Pulmonary artery endothelial cell (primary cell): ENCODE measurements at places on chromosomes 2 and 18.

DNA sequence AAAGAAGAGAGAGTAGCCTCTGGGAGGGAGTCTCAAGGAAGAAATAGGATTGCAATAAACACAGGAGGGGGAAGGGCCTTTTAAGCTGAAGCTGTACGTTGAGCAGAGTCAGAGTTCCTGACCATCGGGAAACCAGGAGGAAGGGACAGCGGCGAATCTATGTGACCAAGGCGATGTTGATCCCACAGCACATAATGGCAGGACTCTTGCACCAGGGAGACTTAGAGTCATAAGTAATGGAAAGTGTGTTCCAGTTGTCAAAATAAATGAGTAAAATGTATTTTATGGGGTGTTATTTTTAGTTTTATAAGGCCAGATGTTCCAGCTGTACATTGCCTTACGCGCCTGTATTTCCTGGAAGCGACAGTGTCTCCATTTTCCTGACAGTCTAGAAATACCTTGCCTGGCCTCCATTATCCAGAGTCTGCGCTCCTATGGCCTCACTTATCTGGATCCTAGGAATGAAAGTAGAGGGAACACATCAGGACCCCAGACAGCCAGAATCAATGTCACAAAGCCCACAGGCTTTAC is 152.8 kb upstream of the COPS8 start:
- DNase-seq, result no peak

DNA sequence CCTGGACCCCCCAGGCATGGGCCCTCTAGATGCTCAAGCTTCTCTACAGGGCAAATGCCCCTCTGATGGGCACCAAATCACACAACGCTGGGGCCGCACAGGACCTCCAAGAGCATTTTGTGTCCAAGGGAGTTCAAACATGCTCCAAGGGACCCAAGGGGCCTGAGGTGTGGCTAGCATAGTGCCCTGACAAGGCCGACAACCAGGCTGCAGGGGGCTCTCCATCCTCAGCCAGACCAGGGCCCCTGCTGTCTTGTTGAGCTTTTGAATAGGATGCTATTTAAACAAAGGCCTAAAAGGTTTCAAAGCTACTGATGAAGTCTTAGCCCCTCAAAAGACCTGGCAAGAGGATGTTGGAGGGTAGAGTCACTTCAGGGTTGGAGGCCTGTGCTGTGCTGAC is 33.1 kb downstream of the EN1 start:
- DNase-seq, result no peak

DNA sequence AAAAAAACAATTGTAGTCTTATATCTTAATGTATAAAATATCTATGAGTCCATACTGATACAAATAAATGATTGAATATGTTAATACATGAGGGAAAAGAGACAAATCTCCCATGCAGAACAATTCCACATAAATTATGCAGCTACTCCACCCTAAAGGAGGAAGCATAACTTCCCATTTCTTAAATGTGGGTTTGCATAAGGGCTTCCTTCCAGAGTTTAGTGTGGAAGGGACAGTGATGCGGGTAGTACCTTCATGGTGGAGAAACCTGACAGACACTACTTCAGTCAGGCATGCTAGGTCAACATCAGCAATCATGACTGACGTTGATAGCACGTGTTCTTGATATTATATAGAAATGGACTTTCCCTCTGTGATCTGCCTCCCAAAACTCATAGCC is 146.9 kb upstream of the STON1 start:
- no peak for DNase-seq

DNA sequence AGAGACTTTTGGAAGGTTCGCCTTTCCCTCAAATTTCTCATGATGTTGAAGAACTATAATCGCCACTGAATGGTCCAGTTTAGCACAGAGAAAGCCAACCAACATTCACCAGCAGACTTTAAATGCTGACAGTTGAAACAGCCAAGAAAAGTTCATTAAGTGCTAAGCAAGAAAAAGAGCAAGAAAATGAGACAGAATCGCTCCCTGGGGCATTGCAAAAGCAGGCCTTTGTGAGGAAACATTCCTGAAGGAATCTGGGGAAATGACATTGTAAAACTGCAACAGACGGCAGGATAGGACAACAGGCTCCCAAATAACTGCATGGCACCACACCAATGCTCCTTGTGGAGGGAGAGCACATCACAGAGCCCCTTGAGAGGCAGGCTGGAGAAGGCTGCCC is 269.3 kb upstream of the ID2 start:
- no peak for DNase-seq

GRCh38 chr2:103009871-103010270 is 248.0 kb downstream of the TMEM182 start:
- no peak for DNase-seq

DNA sequence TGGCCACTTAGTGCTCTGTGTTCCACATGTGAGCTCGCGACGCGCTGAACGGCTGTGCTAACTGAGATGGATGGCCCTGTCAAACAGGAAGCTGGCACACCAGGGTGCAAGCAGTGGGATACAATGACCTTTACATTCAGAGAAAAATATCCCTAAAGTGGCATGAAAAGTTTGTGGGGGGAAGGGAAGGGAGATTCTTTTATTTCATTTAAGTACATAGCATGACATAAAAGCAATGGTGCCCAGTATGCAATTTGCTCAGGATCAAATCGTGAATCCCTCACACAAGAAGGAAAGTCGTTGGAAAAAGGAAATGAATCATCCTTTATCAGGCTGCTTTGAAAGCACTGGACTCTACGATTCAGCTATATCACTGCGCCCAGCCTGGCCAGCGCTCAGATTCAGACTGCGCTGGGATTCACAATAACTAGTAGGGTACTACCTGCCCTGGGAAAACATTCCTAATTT is 26.0 kb downstream of the SATB2 start:
- DNase-seq, result peak; percentile 37

- no peak for DNase-seq
These were observed 18.2 kb downstream of the LMAN1 start for GRCh38 chr18:59340817-59341216.

- DNase-seq, result no peak
These were observed 187.3 kb upstream of the BCL2L11 start for GRCh38 chr2:110933420-110933819.

DNA sequence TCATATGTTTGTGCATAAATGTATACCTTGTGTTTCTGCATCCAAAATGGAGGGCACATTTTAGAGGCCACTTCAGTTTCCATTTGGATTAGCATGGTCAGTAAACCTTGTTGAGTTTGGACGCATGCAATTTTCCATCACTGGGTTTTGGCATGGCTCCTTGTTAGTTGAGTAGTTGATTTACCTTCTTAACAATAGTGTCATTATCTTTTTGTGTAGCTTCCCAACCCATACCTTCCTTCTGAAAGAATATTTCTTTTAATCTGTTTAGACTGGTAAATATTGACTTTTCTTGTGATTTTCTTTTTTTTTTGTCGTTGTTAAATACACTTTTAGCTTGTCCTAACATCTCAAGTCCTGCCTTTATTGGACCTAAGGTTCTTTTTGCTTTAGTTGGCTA is 15.5 kb downstream of the RPIA start:
- DNase-seq, result no peak

DNA sequence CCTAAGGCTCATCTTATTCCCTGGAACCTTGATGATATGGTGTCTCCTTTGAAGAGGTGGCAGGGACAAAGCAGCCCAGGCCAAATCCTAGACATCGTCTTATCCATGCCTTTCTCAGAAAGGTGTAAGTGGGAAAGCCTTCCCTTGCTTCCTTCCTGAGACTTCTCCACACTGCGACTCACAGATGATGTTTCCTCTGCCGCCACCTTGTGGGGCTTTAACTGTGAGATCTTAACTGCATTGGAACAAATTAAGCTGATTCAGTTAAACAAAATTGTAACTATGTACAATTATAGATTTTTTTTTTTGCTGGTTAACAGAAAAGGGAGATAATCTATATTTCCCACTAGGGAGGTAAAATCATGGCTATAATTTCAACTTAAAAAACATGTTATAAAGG is 10.0 kb upstream of the GCA start:
- DNase-seq, result no peak

- DNase-seq, result no peak
These were observed 1.7 kb upstream of the ZCCHC2 start for GRCh38 chr18:62521082-62521481.

DNA sequence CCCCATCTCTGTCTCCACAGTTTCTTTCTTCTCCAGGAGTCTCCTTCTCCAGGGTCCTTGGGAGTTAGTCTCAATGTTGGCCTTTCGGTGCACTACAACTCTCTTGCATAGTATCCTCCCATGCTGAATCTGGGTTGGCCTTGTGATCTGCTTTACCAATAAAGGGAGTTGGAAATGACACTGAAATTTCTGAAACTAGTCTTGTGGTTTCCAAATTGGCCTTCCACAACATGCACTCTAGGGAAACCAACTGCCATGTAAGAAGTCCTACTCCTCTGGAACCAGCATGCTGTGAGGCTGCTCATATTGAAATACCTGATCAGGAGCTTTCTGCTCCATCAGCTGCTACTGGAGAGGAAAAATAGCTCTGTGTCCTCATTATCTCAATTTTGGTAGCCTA is 9.9 kb upstream of the ABHD3 start:
- no peak for DNase-seq

- no peak for DNase-seq
These were observed 848.5 kb downstream of the DCDC2C start for GRCh38 chr2:4551691-4552474.
